ENCODE measurements at places on chromosomes 4 and X.

GRCh38 chrX:74613370-74614092, 893 bp downstream of the RLIM start:
- no peak for DNase-seq

DNA sequence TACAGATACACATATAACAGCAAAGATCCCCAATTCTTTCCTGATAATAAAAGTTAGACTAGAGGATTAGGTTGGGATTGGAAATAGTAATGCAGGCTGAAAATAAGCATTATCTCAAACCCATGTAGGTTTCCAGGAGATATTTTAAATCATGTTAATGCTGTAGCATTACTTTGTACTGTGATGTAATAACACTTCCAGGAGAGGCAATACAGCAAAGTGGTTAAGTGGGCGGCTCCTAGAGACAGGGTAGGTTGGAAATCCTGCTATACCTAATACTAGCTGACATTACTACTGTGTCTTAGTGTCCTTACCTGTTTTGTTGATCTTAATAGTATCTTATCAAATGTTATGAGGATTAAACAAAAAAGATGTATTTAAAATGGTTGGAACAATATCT, 9.6 kb downstream of the PAICS start:
- DNase-seq, result no peak

DNA sequence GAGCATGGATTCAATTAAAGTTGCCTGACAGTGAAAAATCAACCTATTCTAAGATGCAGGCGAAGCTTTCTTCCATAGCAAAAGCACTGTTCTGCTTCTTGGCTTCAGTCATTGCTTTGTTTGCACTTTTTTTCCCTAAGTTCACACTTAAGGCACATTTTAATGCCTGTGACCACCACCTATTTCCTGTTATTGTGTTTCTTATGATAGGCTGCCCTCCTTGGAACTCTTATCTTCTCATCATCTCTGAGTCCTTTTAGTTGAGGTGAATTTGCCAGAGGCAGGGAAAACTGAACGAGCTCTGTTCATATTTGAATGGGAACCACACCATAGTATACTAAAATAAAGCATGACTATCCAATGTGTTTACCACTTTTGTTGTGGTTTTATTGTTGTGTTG, 119.8 kb downstream of the SPCS3 start:
- no peak for DNase-seq

DNA sequence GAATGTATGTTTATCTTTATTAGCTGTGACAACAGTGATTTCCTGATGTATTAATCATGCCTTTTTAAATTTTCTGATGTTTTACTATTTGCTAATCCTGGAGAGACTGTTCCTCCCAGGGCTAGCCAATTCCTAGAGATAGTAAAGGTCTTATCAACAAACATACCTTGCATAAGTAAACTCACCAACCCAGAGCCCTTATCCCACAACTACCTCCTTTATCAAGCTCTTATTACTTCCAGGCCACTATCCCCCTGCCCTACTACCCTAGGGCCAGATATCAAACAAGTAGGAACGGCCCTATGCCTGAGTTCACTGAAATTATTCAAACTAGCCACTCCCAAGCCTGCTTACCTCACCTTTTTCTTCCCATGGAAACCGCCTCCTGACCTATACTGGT, 58.2 kb upstream of the NPNT start:
- no peak for DNase-seq

DNA sequence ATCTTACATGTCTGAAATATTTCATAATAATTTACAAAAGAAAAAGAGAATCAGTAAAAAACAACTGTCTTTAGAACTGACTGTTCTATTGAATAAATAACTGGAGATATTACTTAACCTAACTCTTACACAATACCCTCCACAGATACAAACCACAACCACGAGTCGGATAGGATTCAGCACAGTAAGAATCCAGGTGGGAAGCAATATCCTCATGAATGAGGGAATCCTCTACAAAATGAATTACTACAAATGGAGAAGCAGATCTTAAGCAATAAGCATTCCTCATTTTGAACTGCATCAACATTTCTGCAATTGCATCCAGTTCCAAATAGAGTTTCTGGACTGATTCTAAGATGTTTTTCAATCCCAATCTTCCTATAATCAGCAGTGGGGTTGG, 227.1 kb downstream of the SH2D1A start:
- DNase-seq, result no peak

- no peak for DNase-seq
Measured at GRCh38 chrX:46577221-46578005, 3.8 kb downstream of the CHST7 start.

DNA sequence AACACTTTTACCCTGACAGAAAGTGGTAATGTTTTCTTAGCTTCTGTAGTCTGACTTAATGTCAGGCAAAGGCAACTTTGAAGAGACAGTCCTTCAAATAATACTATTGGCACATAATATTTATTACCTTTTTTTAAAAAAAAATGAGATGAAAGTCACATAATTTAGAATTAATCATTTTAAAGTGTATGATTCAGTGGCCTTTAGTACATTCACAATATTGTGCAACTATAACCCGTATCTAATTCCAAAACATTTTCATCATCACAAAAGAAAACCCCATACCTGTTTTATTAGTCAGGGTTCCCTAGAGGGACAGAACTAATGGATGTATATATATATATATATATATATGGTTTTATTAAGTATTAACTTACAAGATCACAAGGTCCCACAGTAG, 94.8 kb upstream of the TEX13A start:
- no peak for DNase-seq

GRCh38 chrX:133660281-133660680, 245.0 kb upstream of the GPC4 start:
- DNase-seq, result no peak
